ENCODE measurements at places on chromosomes 2 and 18.

GRCh38 chr2:28389399-28390240, 3.0 kb upstream of the FOSL2 start:
- no peak for DNase-seq

DNA sequence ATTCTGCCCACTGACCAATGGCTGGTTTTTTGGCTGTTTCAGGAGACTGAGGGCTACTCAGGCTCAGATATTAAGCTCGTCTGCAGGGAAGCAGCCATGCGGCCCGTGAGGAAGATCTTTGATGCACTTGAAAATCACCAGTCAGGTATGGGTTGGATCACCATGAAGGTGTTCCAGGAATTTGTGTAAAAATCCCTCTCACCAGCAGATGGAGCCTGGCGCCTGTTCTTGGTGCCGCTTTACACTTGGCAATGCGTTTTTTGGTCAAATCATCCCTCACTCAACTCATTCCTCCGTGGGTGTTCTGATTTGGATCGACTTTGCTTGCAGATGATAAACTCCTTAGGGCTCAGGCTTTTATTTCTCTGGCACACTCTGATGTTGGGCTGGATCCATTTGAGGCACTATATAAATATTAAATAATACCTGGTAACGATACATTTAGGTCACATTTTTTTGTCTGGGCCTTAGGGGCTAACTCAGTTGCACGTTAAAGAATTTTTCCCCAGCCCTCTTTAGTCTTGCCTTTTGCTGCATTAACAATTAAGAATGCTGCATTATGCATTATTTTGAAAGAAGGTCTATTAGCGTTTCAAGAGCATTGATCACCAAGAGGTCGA, 50.0 kb downstream of the HDHD2 start:
- DNase-seq = peak; percentile 66

GRCh38 chr2:1248187-1248586, 165.1 kb upstream of the TPO start:
- DNase-seq = no peak

DNA sequence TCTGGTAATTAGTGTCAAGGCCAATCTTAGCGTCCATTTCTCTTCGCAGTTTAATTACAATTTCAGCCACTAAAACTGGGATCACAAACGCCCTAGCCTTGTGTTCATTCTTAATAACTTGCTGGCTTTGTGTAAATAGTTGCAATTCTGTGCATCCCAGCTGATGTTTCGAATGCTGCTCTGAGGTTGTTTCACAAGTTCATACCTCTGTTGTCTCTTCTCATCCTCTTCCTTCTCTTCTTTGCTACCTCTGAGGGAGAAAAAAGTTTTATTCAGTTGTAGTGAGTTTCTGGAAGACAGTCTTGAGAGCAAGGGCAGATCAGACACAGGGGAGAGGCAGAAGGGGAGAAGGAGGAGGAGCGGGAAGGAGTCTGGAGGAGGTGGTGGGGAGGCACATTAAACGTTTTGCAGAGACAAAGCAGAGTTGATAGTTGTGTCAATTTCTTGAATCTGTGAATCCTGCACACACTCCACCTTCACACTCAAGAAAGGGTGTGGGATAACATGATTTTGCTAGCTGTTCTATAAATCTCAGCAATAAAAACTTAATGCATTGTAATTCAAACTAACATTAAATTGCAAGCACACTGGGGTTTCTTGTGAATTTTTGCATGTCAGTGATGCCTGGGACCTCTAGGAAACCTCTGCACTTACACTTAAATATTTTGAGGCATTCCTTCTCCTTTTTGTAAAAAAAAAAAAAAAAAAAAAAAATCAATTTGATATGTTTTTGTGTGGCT, 6.8 kb downstream of the MEIS1 start:
- DNase-seq = no peak

DNA sequence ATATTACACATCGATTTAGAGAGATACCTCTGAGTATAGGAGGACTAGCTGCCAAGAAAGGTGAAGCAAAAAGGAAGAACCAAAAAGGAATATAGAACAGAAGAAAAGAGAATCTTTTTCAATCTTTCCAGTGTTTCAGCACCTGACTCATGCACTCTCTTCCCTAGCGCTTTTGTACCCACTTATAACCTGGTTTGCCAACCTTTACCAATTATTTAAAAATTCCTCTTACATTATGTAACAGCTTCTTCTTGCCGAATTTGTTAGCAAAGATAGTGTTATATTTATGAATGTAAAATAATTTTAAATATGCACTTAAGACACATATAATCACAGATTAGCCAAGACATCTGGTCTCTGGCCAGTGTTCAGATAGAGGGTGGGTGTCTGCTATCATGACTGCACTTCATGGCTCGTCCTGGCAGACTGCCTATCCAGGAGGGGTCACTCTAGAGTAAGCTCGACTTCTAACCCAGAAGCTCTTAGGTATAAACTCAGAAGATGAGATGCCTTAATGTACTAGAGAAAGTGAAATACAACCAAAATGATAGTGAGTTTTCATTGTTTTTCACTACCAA, 122.9 kb downstream of the ATAD2B start:
- no peak for DNase-seq
